ENCODE measurements at places on chromosomes 12 and 14.

- DNase-seq, result no peak
Observed at GRCh38 chr12:32788405-32788804, 32.7 kb upstream of the YARS2 start.

DNA sequence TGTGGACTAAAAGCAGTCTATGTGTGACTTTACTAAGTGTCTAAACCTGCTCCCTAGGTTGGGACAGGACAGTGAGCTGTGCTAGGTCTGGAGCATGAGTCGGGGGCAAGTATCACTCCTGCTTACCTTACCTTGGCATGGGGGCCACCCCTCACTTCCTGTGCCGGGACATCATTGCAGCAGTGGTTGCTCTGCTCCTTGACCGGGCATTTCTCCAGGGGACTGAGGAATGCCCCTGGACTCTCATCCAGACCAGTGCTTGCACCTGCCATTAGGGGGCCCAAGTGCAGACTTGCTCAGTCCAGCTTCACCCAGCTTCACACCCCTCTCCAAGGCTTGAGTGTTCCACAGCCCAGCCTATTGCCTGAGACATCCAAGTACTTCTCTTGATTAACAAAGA, 84.7 kb upstream of the NELL2 start:
- no peak for DNase-seq

DNA sequence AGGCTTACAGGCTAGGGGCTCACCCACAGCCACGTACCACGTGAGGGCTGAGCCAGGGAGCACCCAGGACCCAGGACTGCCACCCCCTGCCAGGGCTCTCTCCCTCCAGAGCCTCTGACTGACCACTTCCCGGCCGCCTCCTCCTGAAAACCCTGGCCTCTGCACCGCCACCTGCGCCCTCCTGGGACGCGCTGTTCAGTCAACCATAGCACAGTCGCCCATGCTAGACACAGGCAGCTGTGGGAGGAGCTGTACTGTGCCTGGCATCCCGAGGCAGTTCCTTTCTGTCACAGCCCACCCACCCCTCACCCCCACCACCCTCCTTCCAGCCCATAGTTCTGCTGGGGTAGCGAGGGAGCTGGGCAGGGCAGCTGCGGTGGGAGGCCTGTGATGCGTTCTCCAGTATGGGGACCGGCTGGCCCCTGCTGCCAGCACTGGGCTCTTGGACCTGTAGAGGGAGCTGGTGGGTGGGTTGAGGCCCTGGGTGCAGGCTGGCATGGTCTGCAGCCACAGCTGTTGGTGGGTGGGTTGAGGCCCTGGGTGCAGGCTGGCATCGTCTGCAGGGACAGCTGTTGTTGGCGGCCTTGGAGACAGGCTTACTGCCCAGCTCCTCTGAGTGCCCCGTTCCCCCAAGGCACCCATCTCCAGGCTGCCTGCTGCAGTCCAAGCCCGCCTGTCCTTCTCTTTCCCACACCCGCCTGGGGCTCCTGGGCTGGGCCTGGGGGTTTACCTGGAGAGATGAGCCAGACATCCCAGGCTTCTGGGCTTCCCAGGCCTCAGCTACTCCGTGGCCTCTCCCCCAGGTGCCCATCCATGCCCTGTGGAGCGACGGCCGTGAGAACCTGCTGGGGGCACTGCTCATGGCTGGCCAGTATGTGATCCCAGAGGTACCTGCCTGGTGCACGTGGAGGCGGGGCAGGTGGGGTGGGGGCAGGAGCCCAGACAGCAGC, 11.5 kb downstream of the ASPG start:
- DNase-seq, result no peak

GRCh38 chr12:101845137-101845711, 14.5 kb upstream of the GNPTAB start:
- no peak for DNase-seq

- DNase-seq, result no peak
Observed at GRCh38 chr14:48350971-48351370, 675.6 kb upstream of the MDGA2 start.

DNA sequence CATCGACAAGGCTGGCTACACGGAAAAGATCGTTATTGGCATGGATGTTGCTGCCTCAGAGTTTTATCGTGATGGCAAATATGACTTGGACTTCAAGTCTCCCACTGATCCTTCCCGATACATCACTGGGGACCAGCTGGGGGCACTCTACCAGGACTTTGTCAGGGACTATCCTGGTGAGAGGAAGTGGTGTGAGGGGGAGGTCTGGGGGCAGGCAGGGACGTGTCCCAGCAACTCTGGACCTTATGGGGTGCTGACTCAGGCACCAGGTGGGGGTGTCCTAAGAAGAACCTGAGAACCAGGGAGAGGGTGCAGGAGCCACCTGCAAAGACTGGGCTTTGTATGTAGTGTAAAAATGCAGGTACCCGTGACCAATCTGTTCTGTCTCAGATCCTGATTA, 5.2 kb downstream of the ENO2 start:
- no peak for DNase-seq

GRCh38 chr14:58414845-58415244, 12.5 kb downstream of the TIMM9 start:
- DNase-seq, result no peak

GRCh38 chr12:56722832-56723231, 2.3 kb downstream of the NACA start:
- DNase-seq, result no peak

- DNase-seq, result no peak
Observed at GRCh38 chr14:101973356-101973755, 9.0 kb downstream of the DYNC1H1 start.

Measured in activated CD4-positive, alpha-beta T cell treated with anti-CD3 and anti-CD28 coated beads for 24 hours (primary cell).